Right cardiac atrium (tissue), 5 donors: ENCODE measurements at places on chromosomes 7 and 10. TPM values are rescaled to one million over a fixed set of nuclear protein-coding genes. Genes with fewer than 3 reads are reported as not detected.

GRCh38 chr7:131293018-131293417 is 34.7 kb upstream of the MKLN1 start:
- peak; percentile 69 for DNase-seq

DNA sequence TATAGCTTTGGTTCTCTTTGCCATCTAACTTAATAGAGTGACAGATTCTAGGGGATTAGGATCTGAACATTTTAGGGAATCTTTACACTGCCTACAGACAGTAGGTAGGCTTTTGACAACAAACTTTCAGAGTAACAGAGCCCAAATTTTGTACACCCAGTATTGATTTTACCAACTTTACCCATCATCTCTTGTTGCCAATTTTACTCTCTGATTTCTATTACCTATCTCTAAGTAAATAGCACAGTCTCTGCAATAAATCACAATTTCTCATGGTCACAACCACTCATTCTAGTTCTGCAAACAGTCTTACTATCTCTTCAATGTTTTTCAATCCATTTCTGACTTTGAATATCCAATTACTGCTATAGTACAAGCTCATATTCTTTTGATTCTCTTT is 1097.6 kb upstream of the PHF14 start:
- no peak for DNase-seq

DNA sequence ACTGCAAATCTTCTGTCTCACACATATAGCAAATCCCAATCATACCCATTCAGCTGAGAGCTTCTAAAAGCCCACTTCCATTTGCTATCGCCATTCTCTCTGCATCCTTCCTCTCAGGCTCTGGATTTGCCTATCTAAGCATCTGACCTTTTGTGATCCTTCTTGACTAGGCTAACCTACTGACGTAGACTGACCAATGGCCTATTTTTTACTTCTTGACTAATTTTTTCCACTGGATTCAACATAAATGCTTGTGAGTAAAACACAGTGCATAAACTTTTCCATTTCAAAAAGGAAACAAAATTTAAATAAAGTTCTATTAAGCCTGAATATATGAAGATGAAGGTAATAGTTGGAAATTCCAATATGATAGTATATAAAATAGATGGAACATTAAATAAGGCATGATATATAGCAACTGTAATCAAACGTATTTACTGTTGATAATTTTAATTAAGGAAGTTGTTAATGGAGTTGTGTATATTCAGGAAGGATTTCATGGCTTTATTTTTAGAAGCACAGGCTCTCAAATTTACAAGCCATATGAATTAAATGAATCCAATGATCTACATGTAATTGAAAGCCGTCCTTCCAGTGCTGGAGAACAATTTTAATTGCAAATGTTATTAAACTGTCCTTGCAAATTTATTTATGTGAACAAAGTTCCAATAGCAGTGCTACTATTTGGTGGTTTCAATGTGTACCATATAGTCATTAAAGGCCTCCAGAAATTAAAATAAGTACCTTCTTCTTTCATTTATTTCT is 918.4 kb downstream of the SORCS3 start:
- DNase-seq: no peak

- DNase-seq: no peak
Measured at GRCh38 chr10:20956843-20957242, 59.7 kb upstream of the NEBL start.

Gene SLC18A2
- total RNA-seq: 0.09 TPM
